Vagina (tissue), 2 donors: ENCODE measurements at places on chromosomes 11 and 22. TPM values are rescaled to one million over a fixed set of nuclear protein-coding genes. Genes with fewer than 3 reads are reported as not detected.

The ABCC8 gene
- 13.0 TPM for total RNA-seq

The MN1 gene
- total RNA-seq: 6.1 TPM

GRCh38 chr11:45087086-45087899 is 59.1 kb upstream of the PRDM11 start:
- H3K4me1 ChIP-seq: peaks cover 50% of the 10 kb centered on the region
- DNase-seq: no peak
- H3K27me3 ChIP-seq: no peaks in the 10 kb centered on the region
- H3K36me3 ChIP-seq: no peaks in the 10 kb centered on the region
- no peak overlapping the region for H3K4me3 ChIP-seq
- H3K27ac ChIP-seq: peak overlapping the region; percentile 16

GRCh38 chr22:33496112-33496511 is 424.2 kb downstream of the LARGE1 start:
- H3K4me1 ChIP-seq: no peaks in the 10 kb centered on the region
- DNase-seq: no peak
- no peak overlapping the region for H3K4me3 ChIP-seq
- no peaks in the 10 kb centered on the region for H3K27me3 ChIP-seq
- H3K36me3 ChIP-seq: no peaks in the 10 kb centered on the region
- no peak overlapping the region for H3K27ac ChIP-seq

DNA sequence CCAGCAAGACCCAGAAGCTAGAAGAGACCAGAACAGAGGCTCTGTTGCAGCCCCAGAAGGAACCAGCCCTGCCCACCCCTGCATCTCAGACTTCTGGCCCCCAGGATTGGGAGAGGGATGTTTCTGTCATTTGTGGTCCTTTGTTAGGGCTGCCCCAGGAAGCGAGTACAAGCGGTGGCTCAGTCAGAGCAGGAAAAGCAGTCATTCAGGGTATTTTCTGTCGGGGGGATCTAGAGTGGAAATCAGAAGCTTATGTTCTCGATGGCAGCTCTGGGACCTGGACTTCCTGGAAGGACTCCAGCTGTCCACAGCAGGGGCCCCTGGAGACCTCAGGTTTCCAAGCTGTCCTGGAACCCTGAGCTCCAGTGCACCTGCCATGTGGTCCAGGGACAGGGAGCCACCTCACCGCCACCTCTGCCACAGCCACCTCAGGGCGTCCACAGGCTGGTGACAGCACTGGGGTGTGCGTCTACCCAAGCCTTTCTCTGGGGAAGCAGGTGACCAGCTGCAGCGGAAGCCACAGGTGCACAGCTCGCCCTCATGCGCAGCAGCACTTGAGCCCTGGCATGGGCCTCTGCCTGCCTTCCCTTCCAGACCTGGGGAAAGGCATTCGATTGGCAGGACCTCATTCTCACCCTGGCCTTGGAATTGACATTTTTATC is 2.6 kb downstream of the KRTAP5-5 start:
- no peak for DNase-seq
- no peaks in the 10 kb centered on the region for H3K4me1 ChIP-seq
- no peak overlapping the region for H3K27ac ChIP-seq
- H3K4me3 ChIP-seq: no peak overlapping the region
- H3K36me3 ChIP-seq: no peaks in the 10 kb centered on the region

DNA sequence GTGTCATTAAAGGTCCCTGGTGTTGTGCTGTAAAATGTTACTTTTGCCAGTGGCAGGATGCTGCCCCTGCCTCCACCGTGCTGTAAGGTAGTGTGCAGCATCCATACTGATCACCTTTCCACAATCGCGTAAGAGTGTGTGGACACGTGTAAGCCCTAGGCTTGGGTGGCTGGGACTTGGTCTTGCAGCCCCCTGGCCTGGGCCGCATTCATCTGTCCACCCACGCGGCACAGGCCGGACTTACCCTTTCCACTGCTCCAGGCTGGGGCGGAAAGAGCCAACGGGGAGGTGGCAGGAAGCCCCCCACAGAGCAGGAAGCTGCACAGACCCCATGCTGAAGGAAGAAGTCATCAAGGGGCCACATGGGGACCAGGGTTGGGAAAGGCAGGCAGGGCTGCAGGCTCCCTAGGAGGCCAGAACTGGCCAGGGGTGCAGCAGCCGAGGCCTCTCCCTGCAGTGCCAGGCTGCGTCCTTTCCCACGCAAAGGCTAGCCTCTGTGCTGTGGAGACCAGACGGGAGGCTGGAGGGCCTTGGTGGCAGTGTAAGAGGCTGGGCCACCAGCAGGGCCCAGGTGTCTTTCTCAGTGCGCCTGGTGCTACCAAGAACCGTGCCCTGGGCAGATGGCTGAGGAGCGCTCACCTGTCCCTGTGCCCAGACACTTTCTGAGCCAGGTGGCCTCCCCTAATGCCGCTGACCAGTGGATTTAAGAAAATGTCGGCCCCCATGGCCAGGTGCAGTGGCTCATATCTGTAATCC is 11.7 kb upstream of the TMEM191C start:
- no peaks in the 10 kb centered on the region for H3K36me3 ChIP-seq
- no peaks in the 10 kb centered on the region for H3K27me3 ChIP-seq
- no peak overlapping the region for H3K27ac ChIP-seq
- no peak overlapping the region for H3K4me3 ChIP-seq
- DNase-seq: no peak
- H3K4me1 ChIP-seq: no peaks in the 10 kb centered on the region

DNA sequence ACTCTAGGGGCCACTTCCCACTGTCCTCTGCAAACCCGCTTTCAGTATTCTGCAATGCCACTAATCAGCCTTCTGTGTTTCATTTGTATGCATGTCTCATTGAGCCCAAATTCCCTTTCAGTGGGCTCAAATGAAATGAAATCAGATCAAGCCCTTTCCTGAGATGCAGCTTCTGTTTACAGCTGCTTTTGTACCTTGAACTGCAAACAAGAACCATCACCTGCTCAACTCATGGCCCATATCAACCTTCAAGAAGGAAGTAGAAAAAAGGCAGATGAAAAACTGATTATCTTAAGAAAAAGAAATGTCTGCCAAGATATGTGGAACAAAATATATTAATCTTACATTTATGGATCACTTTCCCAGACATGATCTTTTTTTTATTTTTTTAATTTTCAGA is 141.1 kb upstream of the ARHGAP42 start:
- no peak overlapping the region for H3K4me3 ChIP-seq

DNA sequence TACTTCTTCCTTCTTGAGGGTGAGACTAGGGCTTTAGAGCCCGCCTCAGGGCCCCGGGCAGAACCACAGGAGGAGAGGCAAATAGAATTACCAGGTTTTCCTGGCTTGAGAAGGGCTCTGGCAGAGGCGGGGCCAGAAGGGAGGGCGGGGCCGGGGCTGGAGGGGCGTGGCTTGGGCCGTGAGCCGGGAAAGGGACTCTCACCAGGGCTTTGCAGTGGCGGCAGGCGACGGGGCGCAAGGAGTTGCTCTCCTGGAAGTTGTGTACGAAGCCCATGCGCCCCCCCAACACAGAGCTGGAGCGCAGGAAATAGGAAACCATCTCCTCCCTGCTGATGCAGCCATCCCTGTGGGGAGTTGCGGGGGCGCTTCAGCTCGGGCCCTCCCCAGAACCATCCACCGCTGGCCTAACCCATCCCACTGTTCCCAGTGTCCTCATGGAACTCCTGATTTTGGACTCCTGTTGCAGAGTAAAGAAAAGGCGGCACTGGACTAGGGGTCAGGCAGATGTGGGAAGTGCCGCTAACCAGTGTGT is 6.9 kb upstream of the NRXN2 start:
- H3K4me3 ChIP-seq: no peak overlapping the region
- H3K27me3 ChIP-seq: no peaks in the 10 kb centered on the region
- DNase-seq: no peak

DNA sequence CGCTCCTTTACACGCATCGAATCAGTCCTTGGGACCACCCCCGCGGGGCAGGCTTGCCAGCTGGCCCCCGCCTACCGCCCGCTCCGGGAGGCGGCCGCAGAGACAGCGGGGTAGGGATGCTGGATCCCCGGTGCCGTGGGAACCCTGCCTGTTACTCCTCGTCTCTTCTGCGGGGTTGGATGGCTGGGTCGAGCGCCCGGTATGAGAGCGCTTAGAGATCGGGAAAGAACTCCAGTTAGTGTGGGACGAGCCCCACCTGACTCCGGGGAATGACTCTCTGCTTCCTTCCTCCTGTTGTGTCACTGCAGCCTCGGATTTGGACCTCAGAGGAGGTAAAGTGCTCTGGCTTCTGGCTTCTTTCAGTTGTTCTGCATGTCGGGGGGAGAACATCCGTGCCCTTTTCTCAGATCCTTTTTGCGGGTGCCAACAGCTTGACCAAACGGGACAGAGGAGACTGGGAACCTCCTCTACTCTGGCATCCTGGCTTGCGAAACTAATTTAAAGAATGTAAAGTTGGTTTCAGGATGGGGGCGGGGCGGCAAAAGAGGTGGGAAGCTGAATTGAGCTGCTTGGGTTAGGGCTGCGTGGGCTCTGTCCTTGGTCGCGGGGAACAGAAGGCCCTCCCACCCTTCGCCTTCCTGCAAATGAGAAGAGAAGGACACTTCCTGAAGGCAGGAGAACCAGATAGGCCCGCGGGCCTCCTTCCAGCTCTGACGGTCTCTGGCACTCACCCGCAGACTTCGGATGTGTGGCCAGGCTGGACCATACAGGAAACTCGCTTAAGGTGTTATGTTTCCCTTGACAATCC is 938 bp downstream of the LAYN start:
- H3K4me1 ChIP-seq: peaks cover 27% of the 10 kb centered on the region
- peak overlapping the region; percentile 65 for H3K4me3 ChIP-seq
- no peaks in the 10 kb centered on the region for H3K36me3 ChIP-seq
- no peaks in the 10 kb centered on the region for H3K27me3 ChIP-seq
- H3K27ac ChIP-seq: peak overlapping the region; percentile 62

GRCh38 chr11:123569393-123569792 is 85.0 kb downstream of the SCN3B start:
- no peak overlapping the region for H3K4me3 ChIP-seq
- H3K4me1 ChIP-seq: no peaks in the 10 kb centered on the region
- no peaks in the 10 kb centered on the region for H3K27me3 ChIP-seq
- DNase-seq: no peak
- H3K27ac ChIP-seq: no peak overlapping the region

DNA sequence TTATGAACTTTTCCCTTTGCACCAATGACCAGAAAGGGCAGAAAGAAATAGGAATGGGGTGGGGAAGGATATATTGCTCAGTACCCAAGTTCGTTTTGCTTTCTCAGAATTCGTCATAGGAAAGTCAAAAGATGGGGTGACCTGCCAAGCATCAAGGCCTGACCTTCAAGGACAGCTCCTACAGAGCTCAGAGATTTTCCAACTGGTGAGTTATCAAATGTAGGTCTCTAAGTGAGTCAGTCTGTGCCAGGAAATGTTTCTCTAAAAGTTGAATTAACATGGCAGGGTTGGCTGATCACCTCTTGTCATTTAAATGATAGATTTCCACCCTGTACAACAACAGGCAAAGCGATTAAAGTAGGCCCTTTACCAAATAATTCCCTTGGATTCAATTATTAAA is 307.2 kb downstream of the CADM1 start:
- no peak overlapping the region for H3K27ac ChIP-seq
- no peak for DNase-seq
- H3K4me3 ChIP-seq: no peak overlapping the region
- no peaks in the 10 kb centered on the region for H3K27me3 ChIP-seq
- no peaks in the 10 kb centered on the region for H3K4me1 ChIP-seq

- DNase-seq: no peak
- no peaks in the 10 kb centered on the region for H3K4me1 ChIP-seq
- H3K4me3 ChIP-seq: no peak overlapping the region
- peaks cover 44% of the 10 kb centered on the region for H3K36me3 ChIP-seq
- peak overlapping the region; percentile 4 for H3K27ac ChIP-seq
Measured at GRCh38 chr11:59802639-59803176, 7.9 kb downstream of the MRPL16 start.

GRCh38 chr22:38114484-38115398 is 4.3 kb upstream of the BAIAP2L2 start:
- H3K36me3 ChIP-seq: no peaks in the 10 kb centered on the region
- no peak for DNase-seq
- no peaks in the 10 kb centered on the region for H3K27me3 ChIP-seq

GRCh38 chr11:27075655-27076054 is 35.0 kb downstream of the BBOX1 start:
- H3K4me1 ChIP-seq: no peaks in the 10 kb centered on the region
- peak overlapping the region; percentile 58 for H3K27ac ChIP-seq
- no peak overlapping the region for H3K4me3 ChIP-seq
- H3K27me3 ChIP-seq: no peaks in the 10 kb centered on the region

GRCh38 chr11:46238078-46238966 is 39.1 kb upstream of the CREB3L1 start:
- no peaks in the 10 kb centered on the region for H3K36me3 ChIP-seq
- no peak for DNase-seq
- H3K4me3 ChIP-seq: peak overlapping the region; percentile 54
- H3K4me1 ChIP-seq: peaks cover 34% of the 10 kb centered on the region
- no peaks in the 10 kb centered on the region for H3K27me3 ChIP-seq

- H3K4me1 ChIP-seq: peaks cover 6% of the 10 kb centered on the region
- H3K4me3 ChIP-seq: no peak overlapping the region
- no peak for DNase-seq
- H3K36me3 ChIP-seq: no peaks in the 10 kb centered on the region
- no peaks in the 10 kb centered on the region for H3K27me3 ChIP-seq
Measured at GRCh38 chr11:83574519-83574918, 288.4 kb upstream of the CCDC90B start.

GRCh38 chr22:42172773-42173172 is 42.2 kb upstream of the CYP2D6 start:
- no peak overlapping the region for H3K4me3 ChIP-seq
- H3K36me3 ChIP-seq: peaks cover 6% of the 10 kb centered on the region

- no peaks in the 10 kb centered on the region for H3K27me3 ChIP-seq
- no peak for DNase-seq
- no peaks in the 10 kb centered on the region for H3K36me3 ChIP-seq
Measured at GRCh38 chr11:7530013-7530640, 16.3 kb downstream of the PPFIBP2 start.

- H3K36me3 ChIP-seq: no peaks in the 10 kb centered on the region
- no peaks in the 10 kb centered on the region for H3K27me3 ChIP-seq
- DNase-seq: no peak
- H3K4me1 ChIP-seq: no peaks in the 10 kb centered on the region
- no peak overlapping the region for H3K27ac ChIP-seq
Measured at GRCh38 chr11:102972853-102973252, 17.3 kb upstream of the MMP13 start.

DNA sequence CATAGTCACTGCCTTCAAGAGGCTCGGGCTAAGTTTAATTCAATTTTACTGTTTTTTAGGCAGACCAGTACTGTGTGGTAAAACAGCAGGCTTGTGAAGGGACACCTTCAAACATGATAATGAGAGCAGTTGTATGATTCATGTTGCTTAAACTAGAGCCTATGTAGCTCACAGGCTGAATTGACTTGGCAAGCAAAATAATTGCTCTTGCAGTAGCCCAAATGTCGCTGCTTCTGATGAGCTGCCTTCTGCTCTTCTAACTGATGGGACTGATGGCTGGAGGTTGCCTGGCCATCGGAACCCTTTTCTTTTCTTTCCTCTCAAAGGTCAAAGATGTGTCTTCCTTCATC is 137.6 kb downstream of the MAML2 start:
- H3K27ac ChIP-seq: no peak overlapping the region
- peaks cover 56% of the 10 kb centered on the region for H3K4me1 ChIP-seq
- H3K27me3 ChIP-seq: no peaks in the 10 kb centered on the region
- no peak for DNase-seq
- H3K36me3 ChIP-seq: no peaks in the 10 kb centered on the region
- no peak overlapping the region for H3K4me3 ChIP-seq
